ENCODE measurements at places on chromosomes 5 and 9.

DNA sequence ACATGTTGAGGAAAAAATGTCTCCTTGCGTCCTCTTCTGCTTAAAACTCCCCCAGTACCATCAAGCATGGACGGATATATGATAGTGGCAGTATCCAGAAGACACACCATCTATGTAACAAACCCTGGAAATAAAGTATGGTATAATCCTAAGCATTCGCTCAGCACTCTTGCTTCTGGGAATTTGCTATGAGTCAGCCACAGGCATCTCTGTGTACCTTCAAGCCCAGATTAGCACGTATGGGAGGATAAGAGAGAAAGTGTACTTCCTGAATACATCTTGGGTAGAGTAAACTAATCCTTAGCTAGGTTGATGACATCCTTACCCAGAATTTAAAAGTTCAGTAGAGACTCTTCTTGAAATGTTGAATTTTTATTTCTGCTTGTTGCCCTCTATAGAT is 71.2 kb downstream of the GHR start:
- no peak for DNase-seq

DNA sequence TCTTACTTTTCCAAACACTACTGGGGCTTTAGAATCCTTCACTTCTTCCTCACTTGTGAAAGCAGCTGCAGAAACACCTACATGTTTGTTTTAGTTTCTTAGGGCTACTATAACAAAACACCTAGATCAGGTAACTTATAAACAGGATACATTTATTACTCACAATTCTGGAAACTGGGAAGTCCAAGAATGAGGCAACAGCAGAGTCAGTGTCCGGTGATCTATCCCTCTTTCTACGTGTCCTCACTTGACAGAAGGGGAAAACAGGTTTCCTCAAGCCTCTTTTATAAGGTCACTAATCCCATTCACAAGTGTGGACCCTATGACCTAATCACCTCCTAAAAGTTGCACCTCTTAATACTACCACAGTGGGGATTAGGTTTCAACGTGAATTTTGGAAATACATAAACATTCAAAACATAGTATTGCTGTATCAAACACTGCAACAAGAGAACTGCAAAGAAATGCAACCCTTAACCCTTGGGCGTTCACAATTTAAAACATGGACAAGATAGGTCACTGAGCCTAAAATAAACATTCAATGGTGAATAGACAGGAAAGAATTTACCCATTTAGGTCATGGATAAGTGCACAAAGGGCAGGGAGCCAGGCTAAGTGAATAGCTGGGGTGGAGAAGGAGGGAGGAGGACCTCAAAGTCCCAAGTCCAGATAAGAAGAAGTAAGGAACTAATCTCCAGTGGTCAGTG is 104.3 kb downstream of the PIK3R1 start:
- no peak for DNase-seq

DNA sequence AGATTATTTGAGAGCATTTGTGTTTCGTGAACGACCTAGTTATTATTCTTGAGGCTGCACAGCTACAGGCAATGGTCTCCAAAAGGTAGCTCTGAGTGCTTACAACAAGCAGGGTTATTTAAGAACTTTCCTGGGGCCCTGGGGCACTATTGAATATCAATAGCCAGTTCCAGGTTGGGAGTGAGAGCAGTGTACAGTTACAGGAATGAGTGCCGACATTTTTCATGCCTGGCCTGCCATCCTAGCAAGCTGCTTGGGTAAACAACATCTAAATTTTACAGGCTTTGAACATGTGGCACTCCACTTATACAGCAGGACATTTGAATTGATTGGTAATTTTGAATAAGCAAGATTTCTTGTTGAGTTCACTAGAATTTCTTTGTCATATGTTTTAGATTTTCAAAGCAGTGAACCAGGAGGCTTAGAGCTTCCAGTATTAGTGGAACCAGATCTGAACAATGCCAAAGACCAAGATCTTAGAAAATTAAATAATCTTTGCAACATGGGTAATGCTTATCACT is 171.9 kb upstream of the GDNF start:
- no peak for DNase-seq

DNA sequence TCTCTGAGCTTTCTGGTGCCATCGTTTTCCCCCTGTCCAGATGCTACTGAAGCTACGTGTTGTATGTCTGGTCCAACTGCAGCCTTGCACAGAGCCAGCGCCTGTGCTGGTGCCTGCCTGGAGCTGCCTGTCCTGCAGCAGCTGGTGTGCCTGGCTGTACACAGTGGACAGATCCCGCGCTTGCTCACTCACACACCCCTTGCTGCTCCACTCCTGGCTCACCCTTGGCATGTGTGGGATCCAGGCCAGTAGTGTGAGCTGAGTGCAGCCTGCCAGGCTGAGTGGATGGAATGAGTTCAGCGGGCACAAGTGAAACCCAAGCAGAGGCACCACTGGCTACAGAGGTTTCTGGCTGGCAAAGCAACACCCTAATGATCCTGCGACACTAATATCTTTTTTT is 40.4 kb downstream of the FER start:
- no peak for DNase-seq

- no peak for DNase-seq
Measured at GRCh38 chr5:72587661-72588308, 80.6 kb upstream of the ZNF366 start.

DNA sequence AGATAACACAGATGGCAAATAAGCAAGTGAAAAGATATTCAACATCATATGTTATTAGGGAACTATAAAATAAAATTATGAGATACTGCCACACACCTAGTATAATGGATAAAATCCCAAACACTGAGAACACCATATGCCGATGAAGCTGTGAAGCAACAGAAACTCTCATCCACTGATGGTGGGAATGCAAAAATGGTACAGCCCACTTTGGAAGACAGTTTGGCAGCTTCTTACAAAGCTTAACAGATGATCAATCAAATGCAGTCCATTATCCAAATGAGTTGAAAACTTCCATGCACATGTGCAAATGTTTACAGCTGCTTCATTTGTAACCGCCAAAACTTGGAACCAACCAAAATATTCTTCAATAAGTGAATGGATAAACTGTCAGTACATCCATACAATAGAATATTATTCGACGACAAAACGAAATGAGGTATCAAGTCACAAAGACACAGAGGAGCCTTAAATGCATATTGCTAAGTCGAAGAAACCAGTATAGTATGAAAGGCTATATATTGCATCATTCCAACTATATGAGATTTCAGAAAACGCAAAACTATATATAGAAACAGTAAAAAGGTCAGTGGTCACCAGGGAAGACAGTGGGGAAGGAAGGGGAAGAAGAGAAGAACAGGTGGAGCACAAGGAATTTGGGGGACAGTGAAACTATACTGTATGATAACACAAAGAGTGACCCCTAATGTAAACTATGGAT is 14.9 kb downstream of the PFDN1 start:
- no peak for DNase-seq

DNA sequence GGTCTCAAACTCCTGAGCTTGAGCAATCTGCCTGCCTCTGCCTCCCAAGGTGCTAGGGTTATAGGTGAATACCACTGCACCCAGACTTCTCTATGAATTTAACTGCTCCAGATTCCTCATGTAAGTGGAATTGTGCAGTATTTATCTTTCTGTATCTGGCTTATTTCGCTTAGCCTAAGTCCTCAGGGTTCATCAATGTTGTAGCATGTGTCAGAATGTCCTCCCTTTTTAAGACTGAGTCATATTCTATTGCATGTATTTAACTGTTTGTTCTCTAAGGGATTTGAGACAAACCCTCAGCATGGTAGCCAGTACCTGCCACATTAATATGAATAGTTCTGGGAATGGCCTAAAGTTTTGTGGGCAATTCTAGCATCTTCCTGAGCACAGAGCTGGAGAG is 53.9 kb upstream of the TUT7 start:
- DNase-seq, result peak; percentile 10

- DNase-seq, result no peak
Measured at GRCh38 chr9:84819491-84819991, 150.0 kb downstream of the NTRK2 start.

GRCh38 chr5:134463991-134464760 is 52.5 kb upstream of the CDKN2AIPNL start:
- DNase-seq, result no peak

GRCh38 chr5:136676685-136677084 is 311.3 kb upstream of the TRPC7 start:
- no peak for DNase-seq

GRCh38 chr5:90264689-90265544 is 144.6 kb downstream of the CETN3 start:
- DNase-seq, result peak; percentile 57

GRCh38 chr5:139649082-139649991 is 1.2 kb downstream of the CXXC5 start:
- no peak for DNase-seq

DNA sequence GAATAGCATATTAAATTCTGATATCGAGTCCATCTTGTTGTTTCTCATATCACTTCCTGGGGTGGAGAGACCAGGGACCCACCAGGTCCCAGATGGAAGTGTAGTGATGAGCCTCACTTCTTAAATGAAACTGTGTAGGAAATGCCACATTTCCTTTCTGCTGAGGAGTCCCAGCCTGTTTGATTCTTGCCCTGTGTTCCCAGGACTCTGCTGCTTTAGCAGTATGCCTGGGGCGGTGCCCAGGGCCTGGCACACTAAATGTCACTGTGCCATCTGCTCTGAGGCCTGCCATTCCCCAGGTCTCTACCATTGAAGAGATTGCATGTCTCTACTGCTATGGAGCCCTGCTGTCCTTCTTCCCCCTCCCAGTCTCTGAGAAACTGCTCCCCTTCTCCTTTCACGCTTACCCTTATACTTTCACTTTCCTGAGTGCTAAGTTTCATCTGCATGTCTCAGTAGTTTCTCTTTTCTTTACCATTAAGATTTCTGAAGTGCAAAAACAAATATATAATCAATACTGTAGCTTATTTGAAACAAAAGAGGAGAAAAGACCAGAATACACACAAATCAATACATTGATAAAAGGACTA is 260.4 kb downstream of the GABRB2 start:
- DNase-seq, result no peak

DNA sequence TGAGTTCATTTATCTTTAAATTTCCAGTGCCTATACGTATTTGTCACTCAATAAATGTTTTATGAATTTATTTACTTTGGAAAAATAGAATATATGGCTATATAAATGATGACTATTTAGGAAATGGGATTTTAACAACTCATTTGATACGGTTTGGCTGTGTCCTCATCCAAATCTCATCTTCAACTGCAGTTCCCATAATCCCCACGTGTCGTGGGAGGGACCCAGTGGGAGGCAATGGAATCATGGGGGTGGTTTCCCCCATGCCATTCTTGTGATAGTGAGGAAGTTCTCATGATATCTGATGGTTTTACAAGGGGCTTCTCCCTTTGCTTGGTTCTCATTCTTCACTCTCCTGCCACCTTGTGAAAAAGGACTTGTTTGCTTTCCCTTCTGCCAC is 187.6 kb upstream of the EFNA5 start:
- DNase-seq, result no peak

DNA sequence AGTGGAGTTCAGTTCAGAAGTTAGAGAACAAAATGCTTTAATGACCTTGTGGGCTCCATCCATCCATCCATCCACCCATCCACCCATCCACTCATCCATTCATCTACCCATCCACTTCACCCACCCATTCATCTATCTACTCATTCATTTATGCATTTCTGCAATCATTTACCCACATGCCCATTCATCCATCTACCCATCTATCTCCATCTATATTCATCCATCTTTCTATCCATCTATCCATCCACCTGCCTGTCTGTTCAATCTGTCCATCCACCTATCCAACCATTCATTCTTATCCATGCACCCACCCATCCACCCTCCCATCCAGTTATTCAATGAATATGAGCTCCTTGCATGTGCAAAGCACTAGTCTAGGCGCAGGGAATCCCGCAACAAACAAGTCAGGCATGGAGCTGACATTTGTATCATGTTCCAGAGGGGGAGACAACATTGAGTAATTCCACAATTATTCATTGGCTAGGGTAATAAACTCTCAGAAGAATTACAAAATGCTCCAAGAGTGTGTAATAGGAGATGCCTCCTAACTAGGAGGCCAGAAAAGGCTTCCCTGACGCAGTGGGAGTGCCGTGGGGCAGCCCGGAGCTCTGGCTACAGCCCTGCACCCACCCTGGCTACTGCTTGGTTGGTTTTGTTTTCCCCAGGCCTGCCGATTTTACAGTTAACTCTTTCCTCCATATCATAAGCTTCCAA is 211.2 kb downstream of the NXNL2 start:
- DNase-seq, result peak; percentile 92

DNA sequence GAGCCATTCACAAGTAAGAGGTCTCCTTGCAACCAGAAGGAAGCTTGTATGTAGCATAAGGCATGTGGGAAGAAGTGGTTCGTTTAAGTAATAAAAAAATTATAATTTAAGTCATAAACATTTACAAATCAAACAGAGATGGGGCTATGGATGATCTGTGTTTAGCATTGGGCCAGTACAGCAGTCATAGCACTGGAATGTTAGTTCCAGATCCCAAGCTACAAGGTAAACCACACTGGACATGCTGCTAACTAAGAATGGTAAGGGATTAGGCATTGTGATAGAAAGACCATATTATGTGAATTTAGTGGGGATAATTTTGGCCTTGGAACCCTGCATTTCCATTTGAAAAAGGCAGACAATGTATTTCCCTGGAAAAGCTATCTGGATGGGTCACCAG is 170.4 kb upstream of the KCNN2 start:
- DNase-seq, result peak; percentile 28

DNA sequence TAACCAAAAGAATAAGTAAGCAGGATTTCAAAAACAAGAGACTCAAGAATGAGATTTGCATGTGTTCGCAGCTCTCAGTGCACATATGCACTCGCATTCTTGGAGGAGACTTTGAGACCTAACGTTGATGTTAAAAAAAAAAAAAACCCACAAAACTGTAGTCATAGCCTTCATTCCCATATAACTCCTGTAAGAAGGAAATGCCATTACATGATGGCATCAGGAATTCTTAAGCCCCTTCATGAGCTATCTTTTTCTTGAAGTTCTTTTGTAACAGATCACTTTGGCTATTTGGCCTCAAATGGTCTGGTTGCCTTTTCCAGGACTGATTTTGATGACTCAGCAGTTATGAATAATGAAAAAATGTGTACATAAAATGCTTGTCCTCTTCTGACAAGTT is 113.8 kb downstream of the ALDH1A1 start:
- no peak for DNase-seq

DNA sequence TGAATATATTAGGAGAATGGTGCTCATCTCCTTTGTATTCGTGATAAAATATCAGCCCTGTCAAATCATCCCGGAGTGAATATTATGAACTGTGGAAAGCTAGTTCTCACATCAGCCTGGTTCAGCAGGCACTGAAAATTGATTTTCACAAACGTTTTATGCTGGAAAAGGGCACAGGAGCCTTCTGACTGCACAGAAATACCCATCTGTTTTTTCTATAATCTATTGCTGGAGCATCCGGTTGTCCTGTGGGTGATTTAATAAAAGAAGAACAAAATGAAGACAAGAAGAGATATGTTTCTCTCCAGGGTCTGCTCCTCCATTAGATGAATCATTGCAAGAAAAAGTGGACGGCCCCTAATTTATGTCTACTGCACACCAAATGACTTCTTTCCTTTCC is 85.3 kb downstream of the PRLR start:
- DNase-seq, result no peak

GRCh38 chr5:35799753-35800152 is 56.9 kb upstream of the IL7R start:
- no peak for DNase-seq

Data from HFFc6 (cell line).